ENCODE measurements at places on chromosomes 11 and 22.

DNA sequence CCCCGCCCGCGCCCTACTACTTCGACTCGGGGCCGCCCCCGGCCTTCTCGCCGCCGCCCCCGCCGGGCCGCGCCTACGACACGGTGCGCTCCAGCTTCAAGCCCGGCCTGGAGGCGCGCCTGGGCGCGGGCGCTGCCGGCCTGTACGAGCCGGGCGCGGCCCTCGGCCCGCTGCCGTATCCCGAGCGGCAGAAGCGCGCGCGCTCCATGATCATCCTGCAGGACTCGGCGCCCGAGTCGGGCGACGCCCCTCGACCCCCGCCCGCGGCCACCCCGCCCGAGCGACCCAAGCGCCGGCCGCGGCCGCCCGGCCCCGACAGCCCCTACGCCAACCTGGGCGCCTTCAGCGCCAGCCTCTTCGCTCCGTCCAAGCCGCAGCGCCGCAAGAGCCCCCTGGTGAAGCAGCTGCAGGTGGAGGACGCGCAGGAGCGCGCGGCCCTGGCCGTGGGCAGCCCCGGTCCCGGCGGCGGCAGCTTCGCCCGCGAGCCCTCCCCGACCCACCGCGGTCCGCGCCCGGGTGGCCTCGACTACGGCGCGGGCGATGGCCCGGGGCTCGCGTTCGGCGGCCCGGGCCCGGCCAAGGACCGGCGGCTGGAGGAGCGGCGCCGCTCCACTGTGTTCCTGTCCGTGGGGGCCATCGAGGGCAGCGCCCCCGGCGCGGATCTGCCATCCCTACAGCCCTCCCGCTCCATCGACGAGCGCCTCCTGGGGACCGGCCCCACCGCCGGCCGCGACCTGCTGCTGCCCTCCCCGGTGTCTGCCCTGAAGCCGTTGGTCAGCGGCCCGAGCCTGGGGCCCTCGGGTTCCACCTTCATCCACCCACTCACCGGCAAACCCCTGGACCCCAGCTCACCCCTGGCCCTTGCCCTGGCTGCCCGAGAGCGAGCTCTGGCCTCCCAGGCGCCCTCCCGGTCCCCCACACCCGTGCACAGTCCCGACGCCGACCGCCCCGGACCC, 17.4 kb upstream of the ACR start:
- no peak for DNase-seq

DNA sequence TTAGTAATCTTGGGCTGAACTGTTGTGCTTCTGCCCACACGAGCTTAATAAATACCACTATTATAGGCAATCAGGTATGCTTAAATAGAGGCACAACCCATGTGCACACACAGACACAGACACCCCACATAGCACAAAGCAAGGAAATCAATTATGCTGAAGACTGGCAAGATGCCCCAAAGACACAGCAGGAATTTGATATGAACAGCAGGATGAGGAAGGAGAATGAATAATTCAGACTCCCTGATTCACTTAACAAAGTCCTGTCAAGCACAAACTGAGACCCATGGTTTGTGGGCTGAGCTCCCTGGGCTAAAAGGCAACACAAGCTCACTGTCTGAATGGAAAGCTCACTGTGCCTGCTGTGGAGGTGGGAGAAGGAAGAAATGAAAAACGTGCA, 42.5 kb downstream of the RBFOX2 start:
- DNase-seq, result no peak

GRCh38 chr11:31863170-31863832, 52.2 kb upstream of the PAX6 start:
- DNase-seq, result no peak

GRCh38 chr11:100646545-100646944, 40.5 kb upstream of the ARHGAP42 start:
- no peak for DNase-seq

DNA sequence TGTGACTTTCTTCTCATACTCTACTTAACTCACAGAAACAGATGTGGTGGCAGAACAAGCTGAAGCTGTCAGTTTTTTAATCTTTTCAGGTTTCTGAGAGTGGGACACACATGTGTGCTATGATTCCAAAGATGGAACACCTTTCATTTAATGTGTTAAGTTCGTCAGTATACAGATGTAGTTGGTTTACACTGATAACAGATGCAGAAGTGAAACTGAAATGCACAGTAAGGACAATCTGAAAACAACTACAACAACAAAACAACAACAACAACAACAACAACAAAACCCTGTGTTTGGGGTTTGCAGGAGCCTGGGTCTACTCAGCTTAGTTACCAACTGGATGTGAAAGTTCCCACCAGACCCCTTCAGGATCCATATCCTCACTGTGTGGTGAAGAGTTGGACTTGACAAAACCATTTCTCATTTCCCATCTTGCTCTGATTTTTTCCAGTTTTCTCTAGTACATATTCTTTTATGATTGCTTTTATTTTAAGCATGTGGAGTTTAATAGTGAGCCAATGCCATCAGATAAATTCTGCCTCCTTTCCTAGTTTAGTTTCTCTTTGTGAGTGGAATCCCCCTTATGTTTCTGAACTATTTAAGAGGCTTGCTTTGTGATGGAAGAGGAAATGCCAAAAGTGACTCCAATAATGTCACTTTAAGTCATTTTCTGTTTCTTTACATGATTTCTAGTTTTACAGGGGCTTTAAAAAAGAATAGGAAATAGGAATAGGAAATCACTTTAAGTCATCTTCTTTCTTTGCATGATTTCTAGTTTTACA, 47.8 kb downstream of the ARHGAP42 start:
- no peak for DNase-seq

DNA sequence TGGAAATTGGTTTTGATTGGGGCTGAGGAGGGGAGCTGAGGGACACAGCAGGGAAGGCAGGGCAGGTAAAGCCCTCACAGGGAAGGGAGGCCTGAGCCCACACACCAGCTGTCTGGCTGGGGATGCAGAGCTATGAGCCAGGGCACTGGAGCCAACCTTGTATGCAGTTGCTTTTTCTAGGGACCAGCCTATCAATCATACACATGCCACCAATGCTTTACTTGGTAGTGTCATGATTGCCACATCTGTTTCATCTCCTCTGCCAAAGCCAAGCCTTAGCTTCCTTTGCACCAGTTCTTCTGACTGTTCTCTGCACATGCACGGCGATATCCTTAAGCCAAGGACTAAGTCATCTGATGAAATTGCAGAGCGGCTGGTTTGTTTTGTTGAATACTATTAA, 207.1 kb upstream of the PLET1 start:
- no peak for DNase-seq

GRCh38 chr11:2428322-2428795, 16.0 kb downstream of the TRPM5 start:
- DNase-seq, result peak; percentile 11

Data from GM04504 (cell line).